ENCODE measurements at places on chromosomes 3 and 15.

GRCh38 chr15:92645731-92646130, 9.8 kb downstream of the FAM174B start:
- no peak for DNase-seq

GRCh38 chr3:18188491-18188890, 236.6 kb downstream of the SATB1 start:
- DNase-seq, result no peak

- DNase-seq, result no peak
Measured at GRCh38 chr15:98803228-98804056, 155.1 kb downstream of the IGF1R start.

DNA sequence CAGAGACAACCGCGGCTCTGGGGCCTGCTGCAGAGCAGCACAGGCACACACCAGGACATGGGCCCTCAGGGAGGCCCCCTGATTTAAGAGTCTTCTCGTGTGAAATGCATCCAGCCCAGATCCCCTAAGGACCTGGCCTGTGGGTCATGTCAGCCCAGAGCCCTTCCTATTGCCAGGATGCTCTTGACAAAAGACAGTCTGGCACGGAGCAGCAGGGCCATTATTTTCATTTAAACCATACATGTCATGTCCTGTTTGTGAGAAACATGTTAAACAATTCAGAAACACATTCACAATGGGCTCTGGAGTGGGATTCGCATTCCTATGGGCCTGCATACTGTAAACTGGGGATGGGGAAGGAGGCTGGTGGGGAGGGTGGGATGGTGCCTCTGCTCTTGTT, 367.4 kb upstream of the WNT5A start:
- no peak for DNase-seq

- no peak for DNase-seq
Measured at GRCh38 chr3:186100398-186100797, 8.5 kb downstream of the ETV5 start.

- no peak for DNase-seq
Measured at GRCh38 chr3:30226601-30227151, 379.7 kb upstream of the TGFBR2 start.

DNA sequence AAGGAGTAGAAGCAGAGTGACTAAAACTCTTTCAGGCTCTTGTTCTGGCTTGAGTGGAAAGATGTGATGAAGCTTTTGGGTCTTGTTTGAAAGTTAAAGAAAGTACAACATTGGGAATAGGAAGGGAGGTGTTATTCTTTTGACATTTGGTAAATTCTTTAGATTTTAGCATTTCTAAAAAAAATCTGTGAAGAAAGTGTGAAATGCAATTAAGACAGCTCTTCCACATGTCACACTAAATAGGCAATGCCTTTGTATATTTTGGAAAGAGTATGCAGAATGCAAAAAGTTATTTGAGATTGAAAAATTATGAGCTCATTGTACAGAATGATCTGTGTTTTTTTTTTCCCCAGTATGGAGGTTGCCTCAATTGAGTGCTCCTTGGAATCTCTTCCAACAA, 532.2 kb upstream of the DPPA4 start:
- no peak for DNase-seq

DNA sequence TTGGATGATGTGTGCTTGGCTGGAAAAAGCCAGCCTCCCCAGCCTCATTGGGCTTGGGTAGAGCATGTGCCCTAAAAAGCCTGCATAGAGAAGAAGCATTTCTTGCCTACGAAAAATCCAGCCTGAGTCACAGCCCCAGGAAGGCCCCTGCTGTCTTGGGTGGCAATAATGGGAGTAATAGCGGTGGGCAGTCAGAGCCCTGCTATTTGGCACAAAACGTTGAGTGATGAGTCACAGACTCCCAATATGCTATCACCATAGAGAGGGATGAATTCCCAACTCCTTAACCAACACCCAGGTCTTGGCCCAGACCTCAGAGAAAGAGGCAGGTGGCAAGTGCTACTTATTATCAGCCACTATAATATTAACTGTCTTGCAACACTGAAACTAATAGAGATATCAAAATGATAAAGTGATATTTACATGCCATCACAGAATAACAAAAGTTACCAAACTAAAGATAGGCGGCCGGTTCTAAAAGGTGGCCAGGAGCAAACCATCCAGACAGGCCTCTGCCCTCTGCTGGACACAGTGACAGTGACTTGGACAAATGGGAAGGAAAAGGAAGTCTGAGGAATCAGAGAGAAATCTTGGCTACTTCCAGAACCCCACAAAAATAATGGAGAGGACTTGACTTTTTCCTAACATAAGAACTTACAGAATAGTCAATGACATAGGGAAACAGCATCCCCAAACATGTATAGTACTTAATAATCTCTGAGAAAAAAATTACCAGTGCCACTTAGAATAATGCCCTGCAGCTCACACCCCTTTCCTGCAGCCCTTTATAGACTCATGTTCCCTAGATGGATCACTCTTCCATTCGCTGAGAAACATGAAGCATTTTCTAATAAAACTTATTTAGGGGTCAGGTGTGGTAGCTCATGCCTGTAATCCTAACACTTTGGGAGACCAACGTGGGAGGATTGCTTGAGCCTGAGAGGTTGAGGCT, 51.9 kb upstream of the MUC13 start:
- no peak for DNase-seq

Data from activated CD4-positive, alpha-beta T cell treated with anti-CD3 and anti-CD28 coated beads, Interleukin-2, amount 50 U/mL, for 1 hour (primary cell).